ENCODE measurements at places on chromosomes 3 and 15. TPM values are rescaled to one million over a fixed set of nuclear protein-coding genes. Genes with fewer than 3 reads are reported as not detected.

- DNase-seq: no peak
Observed at GRCh38 chr3:186102687-186103086, 6.2 kb downstream of the ETV5 start.

The CCDC80 gene
- 109 TPM for total RNA-seq

The SLC51B gene
- not detected for total RNA-seq

The NUSAP1 gene
- total RNA-seq: 6.8 TPM

DNA sequence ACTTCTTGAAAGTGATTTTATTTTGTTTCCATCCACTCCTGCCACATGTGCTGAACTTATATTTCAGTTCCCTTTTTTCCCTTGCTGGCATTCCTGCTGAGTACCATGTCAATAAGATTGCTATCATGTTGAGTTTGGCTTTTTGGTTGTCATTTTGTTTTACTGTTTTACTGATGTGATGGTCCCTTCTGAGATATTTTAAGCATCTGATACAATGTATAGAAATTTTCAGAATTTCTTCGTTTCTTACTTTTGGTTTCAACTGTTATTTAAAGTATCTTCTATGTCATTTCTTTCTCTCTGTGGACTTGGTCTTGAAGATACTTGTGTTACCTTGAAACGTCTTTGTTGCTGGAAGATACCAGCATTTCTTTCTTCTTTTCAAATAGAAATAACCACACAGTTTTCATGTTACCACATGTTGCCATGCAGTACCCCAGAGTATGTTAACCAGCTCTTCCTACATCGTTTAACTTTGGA lies 14.1 kb downstream of the SIDT1 start:
- DNase-seq: no peak

DNA sequence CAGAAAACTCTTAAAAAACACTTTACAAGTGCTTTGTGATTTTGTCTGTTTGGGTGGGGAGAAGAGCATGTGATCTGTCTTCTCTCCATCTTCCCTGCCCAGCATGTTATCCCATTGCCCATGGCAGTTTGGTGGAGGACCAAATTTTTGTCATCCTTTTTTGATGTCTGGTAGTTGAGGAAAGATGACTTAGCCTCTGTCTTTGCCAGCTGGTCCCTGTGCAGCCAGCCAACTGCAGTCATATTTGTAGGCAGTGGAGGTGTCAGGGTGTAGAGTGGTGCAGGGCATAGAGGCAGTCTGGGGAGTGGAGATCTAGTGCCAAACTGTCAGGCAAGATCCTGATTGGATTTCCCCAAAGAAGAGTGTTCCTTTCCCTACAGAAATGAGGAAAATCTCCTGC lies 40.7 kb downstream of the GASK1A start:
- no peak for DNase-seq

GRCh38 chr3:31921837-31922236 lies 59.2 kb downstream of the OSBPL10 start:
- no peak for DNase-seq

The AMT gene
- total RNA-seq: 13.4 TPM

DNA sequence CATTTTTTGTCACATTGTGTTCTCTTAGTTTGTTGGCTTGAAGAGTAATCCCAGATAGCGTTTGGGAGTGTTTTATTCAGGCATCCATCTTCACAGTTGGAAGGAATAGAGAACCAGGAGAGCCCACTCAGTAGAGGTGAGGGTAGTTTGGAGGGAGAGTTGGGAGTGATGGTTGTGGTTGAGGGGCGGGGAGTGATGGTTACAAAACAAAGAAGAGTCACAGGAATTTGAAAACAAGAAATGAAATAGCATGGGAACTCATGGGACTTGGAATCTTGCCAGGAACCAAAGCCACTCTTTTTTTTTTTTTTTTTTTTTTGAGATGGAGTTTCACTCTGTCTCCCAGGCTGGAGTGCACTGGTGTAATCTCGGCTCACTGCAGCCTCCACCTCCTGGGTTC lies 36.3 kb downstream of the DUT start:
- no peak for DNase-seq
